ENCODE measurements at places on chromosomes 2 and 18.

DNA sequence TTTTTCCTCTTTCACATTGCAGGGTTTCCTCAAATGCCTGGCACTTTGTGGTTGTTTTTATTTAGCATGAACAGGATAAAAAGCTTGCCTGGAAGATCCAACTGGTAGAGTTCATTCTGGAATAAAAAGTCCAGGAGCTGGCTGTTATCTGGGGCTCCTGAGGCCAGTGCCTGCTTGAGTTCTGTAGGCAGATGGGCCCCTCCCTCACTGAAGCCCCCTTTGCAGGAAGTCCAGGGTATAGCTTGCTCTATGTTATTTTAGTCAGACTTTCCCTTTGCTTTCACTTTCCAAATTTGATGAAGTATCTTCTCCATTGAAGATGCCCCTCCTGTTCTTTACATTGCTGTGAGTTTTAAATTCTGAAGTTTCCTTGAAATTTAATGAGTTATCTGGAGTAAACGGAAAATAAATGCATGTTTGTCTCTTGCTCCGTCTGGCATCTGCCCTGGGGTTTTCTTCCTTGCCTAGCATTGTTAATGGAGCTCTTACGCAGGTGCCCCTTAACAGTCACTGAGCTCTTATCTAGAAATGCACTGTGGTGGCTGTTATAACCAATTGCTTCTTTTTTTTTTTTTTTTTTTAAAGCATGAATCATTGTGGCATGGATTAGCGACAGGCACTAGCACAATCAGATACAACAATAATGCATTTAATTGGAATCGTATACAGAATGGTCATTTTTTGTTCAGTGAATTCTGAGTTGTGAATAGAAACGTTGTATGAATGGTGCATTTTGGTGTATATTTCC lies 27.0 kb upstream of the LPIN1 start:
- DNase-seq, result no peak

DNA sequence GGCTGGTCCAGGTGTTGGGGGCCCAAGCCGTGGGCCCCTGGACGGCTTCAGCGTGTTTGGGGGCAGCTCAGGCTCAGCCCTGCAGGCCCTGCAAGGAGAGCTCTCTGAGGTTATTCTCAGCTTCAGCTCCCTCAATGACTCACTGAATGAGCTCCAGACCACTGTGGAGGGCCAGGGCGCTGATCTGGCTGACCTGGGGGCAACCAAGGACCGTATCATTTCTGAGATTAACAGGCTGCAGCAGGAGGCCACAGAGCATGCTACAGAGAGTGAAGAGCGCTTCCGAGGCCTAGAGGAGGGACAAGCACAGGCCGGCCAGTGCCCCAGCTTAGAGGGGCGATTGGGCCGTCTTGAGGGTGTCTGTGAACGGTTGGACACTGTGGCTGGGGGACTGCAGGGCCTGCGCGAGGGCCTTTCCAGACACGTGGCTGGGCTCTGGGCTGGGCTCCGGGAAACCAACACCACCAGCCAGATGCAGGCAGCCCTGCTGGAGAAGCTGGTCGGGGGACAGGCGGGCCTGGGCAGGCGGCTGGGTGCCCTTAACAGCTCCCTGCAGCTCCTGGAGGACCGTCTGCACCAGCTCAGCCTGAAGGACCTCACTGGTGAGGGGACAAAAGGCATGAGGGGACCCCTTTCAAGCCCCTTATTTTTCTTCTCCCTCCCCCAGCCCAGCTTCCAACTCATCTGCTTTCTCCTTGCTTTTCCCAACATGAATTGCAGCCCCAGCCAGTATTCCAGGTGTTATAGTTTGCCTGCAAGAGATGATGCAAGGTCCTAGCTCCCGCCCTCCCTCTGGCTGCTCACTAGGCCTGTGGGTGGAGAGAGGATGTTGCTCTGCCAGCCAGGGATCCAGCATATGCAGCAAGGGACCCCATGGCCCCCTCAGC lies 2.9 kb upstream of the KHK start:
- no peak for DNase-seq

DNA sequence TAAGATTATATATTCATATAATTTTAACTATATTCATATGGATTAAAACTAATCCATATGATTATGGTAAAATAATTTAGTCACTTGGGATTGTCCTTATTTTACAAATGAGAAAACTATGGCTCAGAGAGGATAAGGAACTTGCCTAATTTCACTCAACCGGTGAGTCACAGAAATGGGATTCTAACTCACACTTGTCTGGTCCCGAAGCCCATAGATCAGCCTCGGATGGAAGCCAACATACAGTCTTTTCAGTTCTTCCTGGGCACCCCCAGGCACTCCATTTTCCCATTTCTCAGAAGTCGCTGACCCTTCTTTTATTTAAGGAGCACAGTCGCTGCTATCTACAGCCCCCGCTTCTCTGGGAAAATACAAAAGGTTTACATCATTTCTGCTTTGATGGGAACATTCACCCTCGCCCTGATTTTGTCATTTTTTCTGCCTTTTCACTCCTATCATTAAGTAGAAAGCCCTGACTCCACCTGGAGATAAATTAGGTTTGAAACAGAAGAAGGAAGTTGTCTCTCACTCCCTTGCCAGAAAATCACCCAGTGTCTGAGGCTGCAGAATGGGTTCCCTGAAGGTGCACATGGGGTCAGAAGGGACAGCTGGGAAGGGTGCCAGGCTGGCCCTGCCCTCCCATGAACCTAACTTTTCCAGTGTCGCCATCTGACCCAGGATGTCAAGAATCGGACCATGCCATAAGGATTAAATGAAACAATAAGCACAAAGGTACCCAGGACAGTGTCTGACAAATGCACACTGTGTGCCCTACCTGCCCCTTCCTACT lies 36.6 kb downstream of the CYP1B1 start:
- no peak for DNase-seq

- DNase-seq, result no peak
Measured at GRCh38 chr2:183232161-183232865, 108.1 kb downstream of the NUP35 start.

DNA sequence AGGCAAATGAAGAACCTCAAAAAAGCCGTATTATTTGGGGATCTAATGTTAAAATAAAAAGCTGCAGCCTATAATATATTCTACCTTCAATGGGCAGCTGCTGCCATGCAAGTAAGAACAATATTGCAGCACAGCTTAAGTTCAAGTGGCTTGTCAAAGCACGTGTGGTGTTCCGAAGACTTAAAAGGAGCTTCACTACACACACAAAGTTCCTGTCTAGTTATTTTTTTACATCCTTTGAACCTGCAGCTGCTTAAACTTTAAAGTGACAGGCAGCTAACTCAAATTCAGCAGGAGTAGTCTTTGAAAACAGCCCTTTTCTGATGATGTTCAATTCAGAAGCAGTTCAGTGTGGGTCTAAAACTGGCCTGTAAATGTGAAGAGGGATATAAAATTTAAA lies 85.8 kb upstream of the XIRP2 start:
- DNase-seq, result no peak
